ENCODE measurements at places on chromosomes 7 and 10.

- DNase-seq = peak; percentile 90
Observed at GRCh38 chr10:29658984-29659965, 24.5 kb upstream of the SVIL start.

DNA sequence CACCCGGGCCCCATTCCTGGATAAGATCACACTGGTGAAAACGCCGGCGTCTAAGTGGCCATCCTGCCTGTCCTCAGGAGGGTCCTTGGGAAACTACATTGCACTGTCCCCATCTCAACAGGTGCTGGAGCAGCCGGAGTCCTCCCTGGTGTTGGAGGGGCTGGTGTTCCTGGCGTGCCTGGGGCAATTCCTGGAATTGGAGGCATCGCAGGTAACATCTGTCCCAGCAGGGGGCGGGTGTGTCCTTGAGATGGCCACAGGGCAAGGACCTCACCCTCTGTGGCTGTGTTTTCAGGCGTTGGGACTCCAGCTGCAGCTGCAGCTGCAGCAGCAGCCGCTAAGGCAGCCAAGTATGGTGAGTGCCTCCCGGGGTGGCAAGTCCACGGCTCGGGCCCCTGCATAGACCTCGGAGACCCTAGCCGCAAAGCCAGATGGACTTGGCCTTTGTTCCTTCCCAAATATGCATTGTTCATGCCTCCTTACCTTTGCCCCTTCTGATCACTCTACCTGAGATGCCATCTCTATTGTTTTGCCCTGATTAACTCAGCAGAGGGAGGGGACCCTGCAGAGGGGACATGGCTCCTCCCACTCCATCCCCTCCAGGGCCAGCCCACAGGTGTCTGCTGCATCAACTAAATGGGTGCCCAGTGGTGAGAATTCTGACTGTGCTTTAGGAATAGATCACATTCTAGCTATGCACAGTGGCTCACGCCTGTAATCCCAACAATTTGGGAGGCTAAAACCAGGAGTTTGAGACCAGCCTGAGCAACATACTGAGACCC, 23.8 kb downstream of the ELN start:
- no peak for DNase-seq

GRCh38 chr10:126598009-126598408, 72.5 kb downstream of the C10orf90 start:
- peak; percentile 1 for DNase-seq

DNA sequence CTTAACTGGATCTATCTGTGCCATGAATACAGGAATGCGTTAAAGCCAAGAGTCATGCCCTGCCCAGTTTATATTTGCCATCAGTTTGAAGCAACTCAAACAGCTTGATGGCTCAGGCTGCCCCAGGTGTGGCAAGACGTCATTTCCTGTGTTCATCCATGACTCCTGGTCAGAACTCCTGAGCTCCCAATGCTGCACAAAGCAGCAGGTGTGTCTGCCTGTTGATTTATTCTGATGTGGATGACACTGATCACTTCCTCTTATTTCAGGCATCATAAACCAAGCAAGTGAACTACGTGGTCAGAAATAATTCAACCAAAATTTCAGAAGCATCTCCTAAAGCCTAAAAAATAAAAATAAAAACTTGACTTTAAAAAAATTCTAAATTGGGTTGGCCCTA, 68.5 kb downstream of the EZH2 start:
- no peak for DNase-seq

DNA sequence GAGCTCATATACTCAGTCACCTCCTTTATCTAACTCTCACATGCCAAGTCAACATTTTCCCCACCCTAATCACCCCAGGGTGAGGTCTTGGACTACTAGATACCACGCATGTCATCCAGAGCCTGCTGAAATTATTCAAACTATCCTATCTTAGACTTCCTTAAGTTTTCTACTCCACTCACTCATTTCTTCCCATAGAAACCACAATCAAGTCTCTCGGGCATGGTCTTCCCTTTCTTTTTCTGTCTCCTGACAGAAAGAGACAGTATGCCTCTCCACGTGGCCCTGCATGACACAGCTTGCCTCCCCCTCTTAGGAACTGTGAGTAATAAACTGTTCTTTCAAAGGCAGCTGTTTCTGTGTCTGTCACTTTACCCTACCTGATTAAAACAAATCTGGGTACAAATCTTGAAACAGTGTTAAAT, 29.4 kb downstream of the TAS2R41 start:
- DNase-seq = no peak

DNA sequence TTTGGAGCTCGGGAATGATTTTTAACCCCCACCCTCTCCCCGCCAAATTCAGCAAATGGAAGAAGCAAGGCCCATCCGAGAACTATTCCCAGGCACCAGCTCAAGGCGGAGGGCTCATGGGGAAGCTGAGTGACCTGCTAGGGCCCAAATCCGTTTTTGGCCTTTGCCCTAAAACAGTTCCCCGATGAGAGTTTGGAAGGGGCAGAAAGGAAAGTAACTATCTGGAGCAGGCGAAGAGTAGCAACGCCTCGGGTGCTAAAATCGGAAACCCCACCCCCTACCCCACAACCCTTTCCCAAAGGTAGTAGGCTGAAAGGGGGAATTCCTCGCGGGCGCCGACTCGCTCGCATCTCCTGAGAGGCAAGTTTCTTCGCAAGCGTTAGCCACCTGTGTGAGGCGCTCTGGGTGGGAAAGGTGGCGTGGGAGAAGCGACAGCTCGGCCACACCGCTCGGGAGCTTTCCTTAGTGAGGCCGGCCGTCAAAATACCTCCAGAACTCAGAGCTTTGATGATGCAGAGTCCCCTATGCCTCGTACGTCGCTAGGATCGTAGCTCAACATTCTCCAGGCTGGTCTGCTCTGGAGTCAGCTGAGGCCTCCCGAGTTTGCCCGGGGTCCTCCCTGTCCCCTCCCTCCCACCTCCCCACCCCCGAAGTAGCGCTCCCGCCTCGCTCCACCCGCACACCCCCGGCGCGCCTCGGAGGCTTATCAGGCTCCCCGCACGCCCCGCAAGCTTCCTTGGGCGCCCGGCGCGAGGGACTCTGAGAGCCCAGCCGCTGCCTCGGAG, 642 bp upstream of the PRKG1 start:
- DNase-seq = no peak

- DNase-seq = no peak
Observed at GRCh38 chr7:150955519-150956394, 22.4 kb downstream of the KCNH2 start.

DNA sequence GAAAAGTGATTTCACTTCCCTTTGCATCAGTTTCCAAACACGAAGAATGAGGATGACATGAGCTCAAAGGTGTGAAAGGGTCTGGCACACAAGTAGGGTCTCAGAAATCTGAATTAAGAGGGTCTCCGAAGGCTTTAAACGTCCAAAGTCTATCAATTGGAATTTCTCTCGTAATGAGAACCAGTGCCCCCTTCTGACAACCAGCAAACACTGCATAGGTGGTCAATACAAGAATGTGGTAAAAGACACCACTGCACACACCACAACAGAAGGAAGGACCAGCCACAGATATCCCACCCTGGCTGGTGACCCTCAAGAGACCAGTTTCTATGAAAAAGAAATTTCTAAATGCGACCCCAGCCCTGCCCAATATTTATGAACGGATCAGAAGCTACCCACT, 78.1 kb downstream of the CALN1 start:
- no peak for DNase-seq

- no peak for DNase-seq
Observed at GRCh38 chr10:31274310-31274709, 44.7 kb upstream of the ZEB1 start.
